ENCODE measurements at places on chromosomes 11 and 22.

- DNase-seq, result no peak
Observed at GRCh38 chr11:83571302-83571701, 285.1 kb upstream of the CCDC90B start.

- DNase-seq, result no peak
Observed at GRCh38 chr22:35311551-35311999, 11.9 kb downstream of the TOM1 start.

DNA sequence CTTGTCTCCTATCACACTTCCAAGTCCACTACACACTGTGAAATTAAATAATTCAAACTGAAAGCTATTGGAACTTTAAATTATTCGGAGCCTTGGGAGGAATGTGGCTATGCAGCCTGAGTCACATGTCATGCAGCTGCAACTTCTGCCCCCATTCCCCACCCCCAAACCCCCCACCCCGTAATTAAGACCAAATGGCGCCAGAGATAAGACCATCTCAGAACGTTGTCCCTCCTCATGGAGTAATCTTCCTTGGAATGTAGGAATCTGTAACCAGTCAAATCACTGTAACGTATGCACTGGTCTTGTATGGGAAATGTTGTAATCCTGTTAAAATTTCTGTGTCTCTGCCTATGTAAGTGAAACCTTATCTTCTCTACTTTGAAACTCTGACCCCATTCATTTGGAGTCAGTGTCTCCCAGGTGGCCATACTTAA is 37.0 kb downstream of the GAB2 start:
- no peak for DNase-seq

DNA sequence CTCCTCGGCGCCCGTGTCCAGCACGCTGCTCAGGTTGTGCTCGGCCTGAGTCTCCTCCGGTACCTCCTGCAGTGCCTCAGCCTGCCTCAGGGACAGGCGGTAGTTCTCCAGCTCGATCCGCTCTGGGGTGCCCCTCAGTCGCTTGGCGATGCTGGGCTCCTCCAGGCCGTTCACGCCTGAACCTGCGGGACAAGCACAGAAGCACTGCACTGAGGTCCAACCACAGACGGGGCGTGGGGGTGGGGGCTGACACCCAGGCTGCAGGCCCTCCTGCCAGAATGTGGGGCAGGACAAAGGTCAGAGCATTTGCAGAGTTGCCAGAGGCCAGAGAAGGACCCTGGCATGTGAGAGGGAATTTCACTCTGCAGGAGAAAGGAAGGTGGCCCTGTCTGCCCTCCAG is 67.6 kb upstream of the BID start:
- no peak for DNase-seq

DNA sequence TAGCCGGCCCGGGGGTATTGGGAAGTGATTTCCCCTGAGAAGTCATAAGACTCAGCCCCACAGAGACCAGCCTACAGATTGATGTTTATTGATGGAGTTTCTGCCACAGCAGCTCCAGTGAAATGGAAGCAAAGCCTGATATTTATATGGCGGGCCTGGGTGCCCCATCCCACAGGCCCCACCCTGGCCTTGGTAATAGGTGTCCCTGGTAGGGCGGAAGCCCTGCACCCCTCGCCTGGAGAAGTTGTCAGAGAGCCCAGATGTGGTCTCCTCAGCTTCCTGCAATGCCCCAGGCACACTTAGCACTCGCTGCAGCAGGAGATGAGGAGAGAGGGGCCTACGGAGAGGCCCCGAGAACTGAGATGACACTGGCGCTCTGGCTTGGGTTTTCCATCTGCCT is 107.4 kb downstream of the MORC2 start:
- DNase-seq, result no peak

GRCh38 chr22:36465232-36466021 is 16.0 kb downstream of the TXN2 start:
- DNase-seq, result no peak

GRCh38 chr22:44443641-44444235 is 54.3 kb downstream of the RTL6 start:
- DNase-seq, result no peak

Data from stimulated activated CD4-positive, alpha-beta T cell treated with anti-CD3 and anti-CD28 coated beads, Interleukin-1b, Interleukin-23, amount 100 ng/mL, for 1 hour (primary cell).